ENCODE measurements at places on chromosomes 12 and 14. TPM values are rescaled to one million over a fixed set of nuclear protein-coding genes. Genes with fewer than 3 reads are reported as not detected.

ANKRD33 gene
- not detected for total RNA-seq

APAF1 gene
- 24.0 TPM for total RNA-seq

INHBC gene
- under 0.01 TPM for total RNA-seq

CSRP2 gene
- total RNA-seq, result 4.0 TPM

KLRG1 gene
- 0.22 TPM for total RNA-seq

PLCZ1 gene
- total RNA-seq, result not detected

MANSC4 gene
- not detected for total RNA-seq

Data from articular chondrocyte of knee joint (primary cell).